H1 (cell line): ENCODE measurements at places on chromosomes 7 and 10. TPM values are rescaled to one million over a fixed set of nuclear protein-coding genes. Genes with fewer than 3 reads are reported as not detected.
A peak's percentile ranks its signal among the peaks of the same experiment; 100 is the strongest.

DNA sequence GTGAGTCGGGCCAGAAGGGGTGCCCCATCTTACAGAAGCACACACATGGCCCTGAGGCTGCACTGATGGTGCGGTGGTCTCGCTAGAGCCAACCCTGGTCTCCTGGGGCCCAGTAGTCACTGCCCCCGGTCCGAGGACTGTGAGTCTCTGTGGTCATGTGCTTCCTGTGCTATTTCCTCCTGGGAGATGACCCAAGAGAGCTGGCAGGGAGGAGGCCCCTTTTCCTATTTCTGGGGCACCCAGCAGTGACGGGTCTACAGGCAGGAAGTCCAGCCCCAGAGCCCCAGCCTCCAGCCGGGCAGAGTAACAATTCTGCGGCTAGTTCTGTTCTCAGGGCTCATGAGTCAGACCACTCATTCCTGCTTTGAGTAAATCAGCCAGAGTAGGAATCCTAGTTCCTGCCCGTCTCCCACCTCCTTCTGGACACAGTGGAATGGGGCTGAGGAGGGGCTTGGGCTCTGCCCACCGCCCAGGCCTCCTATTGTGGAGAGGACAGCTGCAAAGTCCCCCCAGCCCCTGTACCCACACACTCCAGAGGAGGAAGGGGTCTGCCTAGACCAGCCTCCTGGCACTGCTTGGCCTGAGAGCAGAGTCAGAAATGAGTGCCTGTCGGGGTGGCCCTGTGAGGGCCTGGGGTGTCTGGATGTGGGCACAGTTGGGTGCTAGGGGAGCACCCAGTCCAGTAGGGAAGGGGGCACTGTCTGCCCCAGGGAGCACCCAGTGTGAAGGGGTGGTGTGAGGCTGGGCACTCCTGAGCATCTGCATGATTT, 80.5 kb upstream of the PPIF start:
- no peak for DNase-seq

- DNase-seq: no peak
These were observed 17.1 kb downstream of the MAGI2 start for GRCh38 chr7:79436378-79436777.

DNA sequence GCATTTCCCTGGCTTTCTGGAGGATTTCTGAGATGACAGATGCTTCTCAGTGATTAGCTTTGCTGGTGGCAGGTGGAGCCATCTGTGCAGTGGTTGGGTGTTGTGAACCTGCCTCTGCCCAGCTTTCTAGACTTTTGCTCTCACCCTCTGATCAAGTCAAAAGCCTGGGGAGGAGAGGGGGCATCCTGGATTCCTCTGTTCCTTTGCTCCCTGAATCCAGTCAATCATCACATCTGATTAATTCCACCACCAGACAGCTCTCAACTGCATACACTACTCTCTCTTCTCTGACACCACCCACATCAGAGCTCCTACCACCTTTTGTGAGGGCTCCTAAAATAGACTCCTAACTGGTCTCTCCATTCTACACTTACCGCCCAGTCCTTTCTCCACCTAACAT, 283.5 kb downstream of the WDR11 start:
- DNase-seq: no peak

DNA sequence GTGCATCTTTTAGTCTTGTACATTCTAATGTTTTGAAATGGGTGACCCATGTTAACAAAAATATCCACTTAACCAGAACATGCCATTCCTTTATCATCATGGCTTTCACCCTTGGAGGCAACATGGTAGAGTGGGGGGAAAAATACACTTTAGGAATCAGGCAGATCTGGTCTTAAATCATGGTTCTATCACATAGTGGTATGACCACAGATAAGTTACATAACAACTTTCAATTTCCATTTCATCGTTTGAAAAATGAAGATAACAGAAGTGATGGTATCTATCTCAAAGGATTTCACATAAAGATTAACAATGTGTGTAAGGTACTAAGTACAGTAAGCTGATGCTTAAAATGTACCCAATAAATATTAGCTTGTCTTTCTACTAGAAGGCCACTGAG, 19.0 kb downstream of the TMEM168 start:
- no peak for DNase-seq

GRCh38 chr7:68073701-68074100, 1077.1 kb downstream of the TYW1 start:
- no peak for DNase-seq

DNA sequence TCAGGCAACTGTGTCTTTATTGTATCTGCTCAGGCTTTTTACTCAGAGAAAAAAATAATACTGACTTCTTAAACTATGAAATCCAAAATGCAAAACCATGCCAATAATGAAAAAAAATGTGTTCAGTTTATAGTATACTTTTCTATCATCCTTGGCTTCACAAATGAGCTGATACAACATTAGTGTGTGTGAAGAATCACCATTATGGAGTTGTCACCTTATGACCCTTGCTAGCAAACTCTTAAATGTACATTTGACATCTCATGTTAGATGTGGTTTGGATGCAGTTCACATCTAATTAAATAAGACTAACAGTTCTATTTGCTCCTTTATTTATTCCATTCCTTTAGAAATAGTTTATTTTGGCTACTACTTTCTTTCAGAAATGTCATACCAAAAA, 4.2 kb upstream of the OR2A2 start:
- no peak for DNase-seq

DNA sequence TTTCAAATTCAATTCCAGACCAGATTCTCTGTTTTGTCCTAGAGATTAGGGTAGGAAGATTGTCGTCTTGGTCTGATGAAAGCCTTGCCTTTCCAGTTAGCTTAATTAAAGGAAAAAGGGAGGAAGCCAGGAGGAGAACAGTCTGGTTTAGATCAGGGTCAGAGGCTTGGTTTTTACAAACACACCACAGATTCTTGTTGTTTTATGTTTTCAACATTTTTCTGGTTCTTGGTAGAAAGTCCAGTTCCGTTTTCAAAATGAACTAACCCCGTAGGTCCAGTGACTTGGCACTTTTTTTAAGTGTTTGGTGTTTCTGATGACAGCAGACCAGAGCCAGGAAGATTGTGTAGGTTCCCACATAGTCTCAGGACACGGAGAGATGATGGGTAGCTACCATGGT, 167.1 kb upstream of the INHBA start:
- no peak for DNase-seq

- no peak for DNase-seq
These were observed 923 bp downstream of the TRIL start for GRCh38 chr7:28957064-28957750.

GRCh38 chr7:126361183-126361582, 891.6 kb downstream of the GRM8 start:
- DNase-seq: no peak

GRCh38 chr10:116771959-116772585, 29.7 kb upstream of the HSPA12A start:
- no peak for DNase-seq

DNA sequence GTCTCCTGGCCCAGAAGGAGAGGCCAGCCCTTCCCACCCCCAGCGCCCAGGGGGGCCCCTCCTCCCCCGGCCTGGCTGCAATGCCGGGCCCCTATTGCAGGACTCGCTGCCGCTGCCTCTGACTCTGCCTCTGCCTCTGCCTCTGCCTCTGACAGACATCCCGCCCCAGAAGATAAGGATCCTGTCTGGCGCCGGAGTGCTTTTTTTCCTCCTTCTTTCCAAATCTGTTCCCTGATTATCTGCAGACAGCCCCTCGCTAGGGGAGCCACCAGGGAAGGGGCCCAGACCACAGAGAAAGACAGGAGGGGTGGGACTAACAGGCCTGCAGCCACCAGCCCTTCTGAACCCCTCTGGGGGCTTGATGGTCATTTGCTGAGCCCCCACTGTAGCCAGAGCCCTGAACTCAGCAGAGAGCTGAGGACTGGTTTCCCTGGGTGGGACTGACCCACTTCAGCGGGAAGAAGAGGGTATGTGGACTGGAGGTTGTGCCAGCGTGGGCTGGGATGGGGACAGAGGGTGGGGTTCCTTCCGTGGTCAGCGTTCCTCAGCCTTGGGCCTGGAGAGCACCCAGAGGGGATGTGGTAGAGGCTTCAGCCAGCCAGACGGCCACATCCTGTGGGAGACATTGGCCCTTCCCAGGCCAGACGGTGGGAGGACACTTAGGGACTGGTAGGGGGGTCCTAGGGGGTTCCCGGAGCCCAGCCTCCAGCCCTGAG, 22.8 kb downstream of the UNC5B start:
- no peak for DNase-seq

- DNase-seq: no peak
These were observed 39.8 kb downstream of the AKR1B1 start for GRCh38 chr7:134419085-134419484.

GRCh38 chr7:85065306-85065705, 121.5 kb downstream of the SEMA3D start:
- no peak for DNase-seq

DNA sequence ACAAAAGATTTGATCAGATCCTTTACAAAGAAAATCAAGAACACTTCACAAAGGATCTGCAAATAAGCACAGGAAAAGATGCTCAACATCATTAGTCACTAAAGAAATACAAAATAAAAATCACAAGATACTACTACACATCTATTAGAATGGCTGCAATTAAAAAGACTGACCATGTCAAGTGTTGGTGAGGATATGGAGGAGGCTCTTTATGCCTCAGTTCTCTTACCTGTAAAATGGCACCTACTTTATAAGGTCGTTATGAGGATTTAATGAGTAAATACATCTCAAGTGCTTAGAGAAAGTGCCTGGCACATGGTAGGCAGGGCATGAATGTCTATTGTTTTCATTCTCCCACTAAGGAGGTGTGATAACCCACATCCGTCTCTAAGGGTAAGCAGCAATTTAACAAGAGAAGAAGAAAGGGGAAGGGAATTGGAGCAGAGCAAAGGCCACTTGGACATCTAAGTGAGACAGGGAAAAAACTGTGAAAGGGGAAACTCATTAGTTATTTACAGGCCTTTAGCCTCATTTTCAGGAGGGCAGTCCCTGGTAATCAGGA, 157.5 kb upstream of the NFE2L3 start:
- no peak for DNase-seq

DNA sequence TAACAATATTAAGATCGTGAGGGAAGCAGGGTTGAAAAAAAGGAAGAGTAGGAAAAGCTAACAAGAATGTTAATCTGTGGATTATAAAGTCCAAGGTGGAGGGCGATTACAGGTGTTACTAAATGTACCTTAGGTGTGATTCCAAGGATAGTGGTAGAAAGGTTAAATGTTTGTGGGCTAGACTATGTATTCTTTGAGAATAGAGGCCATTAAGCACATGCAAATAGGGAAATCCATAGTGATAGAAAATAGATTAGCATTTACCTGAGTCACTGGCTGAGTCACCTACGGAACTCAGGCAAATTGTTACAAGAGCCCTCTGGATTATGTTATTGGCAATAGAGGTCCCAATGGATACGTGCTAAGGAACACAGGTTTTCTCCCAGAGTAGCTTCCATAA, 9.0 kb downstream of the MGAM2 start:
- DNase-seq: no peak

DNA sequence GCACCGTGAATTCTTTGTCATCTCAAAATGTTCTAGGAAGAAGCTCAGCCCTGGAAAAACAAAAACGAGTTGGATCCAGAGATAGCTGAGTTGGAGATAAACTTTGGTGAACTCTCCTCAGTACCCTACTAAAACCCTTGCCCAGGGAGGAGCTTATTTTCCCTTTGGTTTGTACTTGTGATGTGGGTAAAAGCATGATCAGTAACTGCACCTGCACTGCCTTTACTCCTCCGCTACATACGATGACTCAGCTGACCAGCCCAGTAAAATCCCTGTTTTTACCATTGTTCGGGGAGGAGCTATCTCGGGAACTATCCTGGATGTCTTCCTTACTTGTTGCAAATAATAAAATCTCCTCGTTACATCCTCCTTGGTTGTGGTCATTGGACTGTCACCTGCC, 359.3 kb downstream of the SH2D4B start:
- DNase-seq: no peak

- DNase-seq: no peak
These were observed 163.6 kb downstream of the GNAI1 start for GRCh38 chr7:80298201-80298600.

DNA sequence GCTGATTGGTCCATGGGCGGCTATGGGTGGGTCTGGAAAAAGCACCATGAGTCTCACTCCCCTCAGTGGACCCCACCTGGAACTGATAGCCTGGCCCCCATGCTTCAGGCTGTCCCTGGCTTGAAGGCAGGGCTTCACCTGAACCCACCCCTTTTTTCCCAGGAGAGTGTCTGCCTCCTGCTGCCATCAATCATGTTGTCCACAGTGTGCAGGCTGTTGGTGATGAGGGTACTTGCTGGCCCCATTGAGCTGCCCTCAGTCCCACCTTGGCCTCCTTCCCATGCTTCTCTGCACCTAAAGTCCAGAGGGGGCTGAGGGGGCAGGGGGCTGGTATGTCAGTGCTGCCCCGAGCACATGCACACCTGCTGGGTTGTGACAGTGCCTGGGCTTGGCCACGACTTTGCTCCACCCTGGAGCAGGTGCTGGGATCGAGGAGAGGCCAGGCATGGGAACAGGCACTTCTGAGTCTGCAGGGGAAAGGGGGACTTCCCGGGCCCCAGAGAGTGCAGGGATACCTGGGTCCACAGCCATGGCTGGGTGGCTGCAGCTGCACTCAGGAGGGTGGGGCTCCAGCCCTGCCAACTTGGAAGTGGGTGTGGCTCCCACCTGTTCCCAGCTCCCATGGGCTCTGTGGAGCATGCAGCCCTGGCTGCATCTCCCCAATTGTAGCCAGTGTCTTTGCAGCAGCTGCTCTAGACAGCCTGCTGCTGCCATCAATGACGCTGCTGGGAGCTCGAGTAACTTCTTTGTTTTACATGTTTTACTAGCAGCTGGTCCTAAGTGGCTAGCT, 56.9 kb downstream of the ADK start:
- DNase-seq: peak; percentile 58

- DNase-seq: no peak
These were observed 11.0 kb downstream of the PDAP1 start for GRCh38 chr7:99397297-99397983.

DNA sequence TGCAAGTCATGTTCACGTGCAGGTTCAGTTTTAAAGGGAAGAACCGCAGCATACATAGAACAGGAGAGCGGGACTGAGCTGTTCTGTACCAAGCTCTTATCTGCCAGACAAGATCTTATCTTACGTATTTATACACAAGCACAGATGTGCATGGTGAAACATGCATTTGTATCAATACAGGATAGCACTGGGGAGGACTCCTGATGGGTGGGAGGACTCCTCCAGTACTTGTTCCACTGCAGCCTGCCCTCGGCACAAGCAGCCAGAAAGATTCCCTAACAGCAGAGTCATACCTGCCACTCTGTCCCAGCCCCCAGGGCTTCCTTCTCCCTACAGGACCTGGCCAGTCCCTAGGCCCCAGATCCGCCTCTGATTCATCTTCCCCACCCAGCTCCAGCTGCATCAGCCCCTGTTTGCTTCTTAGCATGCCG, 13.2 kb upstream of the PRKCQ start:
- DNase-seq: no peak

- DNase-seq: no peak
These were observed 35.3 kb downstream of the PNLIPRP2 start for GRCh38 chr10:116656044-116656443.

Gene TES
- 32.2 and 36.3 TPM in 2 replicates for total RNA-seq

Gene STAG3
- total RNA-seq: 3.3 and 3.8 TPM in 2 replicates

Gene PLPP4
- not detected in 2 replicates for total RNA-seq

Gene GPER1
- total RNA-seq: 0.24 and 0.52 TPM in 2 replicates

Gene SRRM3
- 16.0 and 17.4 TPM in 2 replicates for total RNA-seq

Gene DOCK1
- total RNA-seq: 53.0 and 54.4 TPM in 2 replicates
